ENCODE measurements at places on chromosomes 7 and 10.

DNA sequence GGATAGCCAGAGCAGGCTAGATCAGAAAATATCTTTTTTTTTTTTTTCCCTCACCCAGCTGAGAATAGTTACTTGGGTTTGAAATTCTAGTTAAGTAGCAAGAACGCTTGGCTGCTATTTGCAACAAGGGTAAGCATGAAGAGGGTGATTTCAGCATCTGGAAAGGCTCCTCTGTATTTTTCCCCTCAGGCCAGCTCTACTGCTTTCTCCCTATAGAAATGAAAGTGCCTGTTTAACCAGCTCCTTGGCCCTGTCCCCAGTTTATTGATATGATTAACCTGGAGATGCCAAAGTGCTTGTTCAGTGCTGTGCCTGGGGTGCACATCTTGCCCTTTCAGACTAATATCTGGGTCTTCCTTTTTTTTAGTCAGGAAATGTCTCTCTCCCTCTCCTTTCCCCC lies 37.1 kb downstream of the AP3M1 start:
- no peak for DNase-seq

GRCh38 chr10:70774810-70775678 lies 10.1 kb downstream of the TBATA start:
- DNase-seq: no peak

DNA sequence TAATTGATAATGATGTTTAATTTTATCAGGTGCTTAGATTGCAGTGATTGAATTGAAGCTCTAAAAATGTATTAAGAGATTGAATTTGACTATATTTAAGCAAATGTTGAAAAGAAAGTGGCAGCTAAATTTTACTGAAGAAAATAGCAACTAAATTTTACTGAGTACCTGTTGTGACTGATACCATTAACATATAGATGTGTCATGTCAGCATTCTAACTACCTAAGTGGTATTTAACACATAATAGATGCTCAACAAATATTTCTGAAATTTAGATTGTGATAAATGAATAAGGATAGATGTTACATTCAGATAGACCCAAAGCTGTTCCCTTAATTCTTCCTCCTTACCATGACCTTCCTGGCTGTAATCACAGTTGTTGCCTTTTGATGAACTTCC lies 350.9 kb upstream of the VWC2 start:
- no peak for DNase-seq

DNA sequence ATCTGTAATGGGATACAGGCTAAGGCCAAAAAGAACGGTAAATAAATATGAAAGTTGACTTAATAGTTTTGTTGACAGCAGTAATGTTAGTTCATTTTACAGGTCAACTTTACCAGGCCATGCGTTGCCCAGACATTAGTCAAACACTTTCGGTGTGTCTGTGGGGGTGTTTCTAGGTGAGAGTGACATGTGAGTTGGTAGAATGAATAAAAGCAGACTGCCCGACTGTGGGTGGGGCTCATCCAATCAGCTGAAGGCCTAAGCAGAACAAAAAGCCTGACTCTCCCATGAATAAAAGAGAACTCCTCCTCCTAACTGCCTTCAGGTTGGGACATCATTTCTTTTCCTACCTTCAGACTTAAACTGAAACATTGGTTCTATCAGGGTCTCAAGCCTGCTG lies 132.3 kb downstream of the MTPAP start:
- no peak for DNase-seq

- no peak for DNase-seq
These were observed 160.9 kb downstream of the REEP3 start for GRCh38 chr10:63681993-63682697.

DNA sequence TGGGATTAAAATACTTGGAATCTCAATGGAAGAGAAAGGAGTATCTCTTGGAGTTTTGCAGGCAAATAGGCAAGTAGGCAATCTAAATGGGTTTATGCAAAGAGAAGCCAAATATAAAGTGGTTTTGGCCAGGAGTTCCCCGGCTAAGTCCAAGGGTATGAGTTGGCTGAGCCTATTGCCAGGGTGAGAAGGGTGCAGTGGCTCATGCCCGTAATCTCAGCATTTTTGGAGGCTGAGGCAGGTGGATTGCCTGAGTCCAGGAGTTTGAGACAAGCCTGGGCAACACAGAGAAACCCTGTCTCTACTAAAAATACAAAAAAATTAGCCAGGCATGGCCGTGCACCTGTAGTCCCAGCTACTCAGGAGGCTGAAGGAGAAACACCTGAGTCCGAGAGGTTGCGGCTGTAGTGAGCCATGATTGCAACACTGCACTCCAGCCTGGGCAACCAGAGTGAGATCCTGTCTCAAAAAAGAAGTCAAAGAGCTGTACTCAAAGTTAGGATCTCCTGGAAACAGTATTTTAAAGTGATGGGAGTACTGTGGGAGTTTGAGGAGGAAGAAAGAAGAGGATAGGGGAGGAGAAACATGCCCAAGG lies 130.4 kb upstream of the RAB18 start:
- no peak for DNase-seq

GRCh38 chr10:14415676-14416307 lies 85.1 kb upstream of the FRMD4A start:
- no peak for DNase-seq

- DNase-seq: no peak
These were observed 5.8 kb downstream of the UPP1 start for GRCh38 chr7:48094861-48095293.

- no peak for DNase-seq
These were observed 71.5 kb downstream of the CLEC2L start for GRCh38 chr7:139594911-139595476.

- no peak for DNase-seq
These were observed 53.1 kb upstream of the COBL start for GRCh38 chr7:51369746-51370145.

DNA sequence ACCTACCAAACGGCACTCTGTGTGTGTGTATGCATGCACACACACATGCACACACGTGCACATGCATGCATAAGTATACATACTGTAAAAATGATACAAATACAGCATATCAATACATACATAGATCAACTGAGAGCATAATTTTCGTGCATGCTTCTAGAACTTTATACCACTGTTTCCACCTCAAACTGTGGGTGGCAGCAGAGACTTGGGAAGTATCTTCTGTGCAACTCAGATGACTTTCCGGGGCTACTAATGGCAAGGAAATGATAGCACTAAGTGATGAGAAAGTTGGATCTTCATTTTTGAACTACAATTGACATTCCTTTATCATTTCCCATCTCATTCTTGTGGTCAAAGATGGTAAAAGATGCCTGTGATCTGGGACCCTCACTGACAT lies 570.7 kb downstream of the REEP3 start:
- no peak for DNase-seq

Data from epithelial cell of prostate (primary cell).